Pancreas (tissue), 10 donors: ENCODE measurements at places on chromosomes 2 and 18.
A peak's percentile ranks its signal among the peaks of the same experiment; 100 is the strongest.

GRCh38 chr2:117055499-117056375 is 758.8 kb upstream of the DDX18 start:
- H3K36me3 ChIP-seq, result no peaks in the 10 kb centered on the region
- H3K4me3 ChIP-seq, result no peak overlapping the region
- no peak overlapping the region for H3K27ac ChIP-seq
- no peaks in the 10 kb centered on the region for H3K4me1 ChIP-seq
- no peaks in the 10 kb centered on the region for H3K27me3 ChIP-seq

- H3K27ac ChIP-seq, result no peak overlapping the region
- H3K36me3 ChIP-seq, result no peaks in the 10 kb centered on the region
- DNase-seq, result no peak
- H3K27me3 ChIP-seq, result no peaks in the 10 kb centered on the region
- H3K4me3 ChIP-seq, result no peak overlapping the region
- H3K4me1 ChIP-seq, result no peaks in the 10 kb centered on the region
Observed at GRCh38 chr2:236858661-236859060, 227.0 kb upstream of the COPS8 start.

DNA sequence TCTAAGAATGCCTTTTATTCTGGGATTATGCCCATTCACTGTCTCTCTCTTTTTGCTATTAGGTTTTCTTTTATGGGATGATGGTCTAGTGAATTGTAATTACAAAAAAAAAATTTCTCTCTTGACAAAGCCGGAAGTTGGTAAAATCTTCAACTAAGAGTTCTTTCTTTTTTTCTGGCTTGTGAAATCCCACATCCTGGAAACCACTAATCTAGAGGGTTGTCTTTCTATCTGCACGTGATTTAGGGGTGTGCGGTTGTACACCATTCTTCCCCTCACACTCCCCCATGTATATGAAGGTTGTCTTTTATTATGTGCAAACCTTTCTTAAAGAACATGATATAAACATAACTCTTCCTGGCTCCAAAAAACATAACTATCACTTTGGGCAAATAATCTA is 52.0 kb downstream of the GATA6 start:
- H3K4me3 ChIP-seq, result no peak overlapping the region
- H3K36me3 ChIP-seq, result no peaks in the 10 kb centered on the region
- H3K27me3 ChIP-seq, result no peaks in the 10 kb centered on the region
- no peak for DNase-seq
- H3K4me1 ChIP-seq, result no peaks in the 10 kb centered on the region

GRCh38 chr2:5385596-5385995 is 306.6 kb upstream of the SOX11 start:
- no peaks in the 10 kb centered on the region for H3K4me1 ChIP-seq
- DNase-seq, result no peak
- no peak overlapping the region for H3K27ac ChIP-seq

GRCh38 chr2:70144443-70145143 is 46.2 kb downstream of the C2orf42 start:
- H3K4me3 ChIP-seq, result no peak overlapping the region
- no peak overlapping the region for H3K27ac ChIP-seq
- H3K36me3 ChIP-seq, result no peaks in the 10 kb centered on the region
- DNase-seq, result no peak

- H3K36me3 ChIP-seq, result no peaks in the 10 kb centered on the region
- no peaks in the 10 kb centered on the region for H3K4me1 ChIP-seq
Observed at GRCh38 chr18:70181015-70181414, 24.5 kb downstream of the RTTN start.

DNA sequence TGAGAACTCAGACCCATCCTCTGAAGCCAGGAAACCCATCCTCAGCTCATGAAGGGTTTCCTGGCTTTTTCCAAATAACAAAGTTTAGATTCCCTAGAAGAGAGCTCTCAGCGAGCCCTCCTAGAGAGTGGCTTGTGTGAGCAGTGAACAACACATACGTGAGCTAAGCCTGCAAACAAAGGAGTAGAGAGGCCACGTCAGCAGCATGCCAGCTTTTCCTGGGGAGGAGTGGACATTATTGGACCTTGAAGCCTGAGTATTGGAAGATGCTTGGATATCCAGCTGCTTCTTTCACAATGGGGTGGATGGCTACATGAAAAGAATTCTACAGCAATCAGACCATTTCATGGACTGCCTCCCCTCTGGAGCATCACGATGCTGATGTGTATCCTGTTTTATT is 21.1 kb downstream of the KIF5C start:
- no peaks in the 10 kb centered on the region for H3K27me3 ChIP-seq
- no peak overlapping the region for H3K4me3 ChIP-seq
- DNase-seq, result no peak
- no peak overlapping the region for H3K27ac ChIP-seq

DNA sequence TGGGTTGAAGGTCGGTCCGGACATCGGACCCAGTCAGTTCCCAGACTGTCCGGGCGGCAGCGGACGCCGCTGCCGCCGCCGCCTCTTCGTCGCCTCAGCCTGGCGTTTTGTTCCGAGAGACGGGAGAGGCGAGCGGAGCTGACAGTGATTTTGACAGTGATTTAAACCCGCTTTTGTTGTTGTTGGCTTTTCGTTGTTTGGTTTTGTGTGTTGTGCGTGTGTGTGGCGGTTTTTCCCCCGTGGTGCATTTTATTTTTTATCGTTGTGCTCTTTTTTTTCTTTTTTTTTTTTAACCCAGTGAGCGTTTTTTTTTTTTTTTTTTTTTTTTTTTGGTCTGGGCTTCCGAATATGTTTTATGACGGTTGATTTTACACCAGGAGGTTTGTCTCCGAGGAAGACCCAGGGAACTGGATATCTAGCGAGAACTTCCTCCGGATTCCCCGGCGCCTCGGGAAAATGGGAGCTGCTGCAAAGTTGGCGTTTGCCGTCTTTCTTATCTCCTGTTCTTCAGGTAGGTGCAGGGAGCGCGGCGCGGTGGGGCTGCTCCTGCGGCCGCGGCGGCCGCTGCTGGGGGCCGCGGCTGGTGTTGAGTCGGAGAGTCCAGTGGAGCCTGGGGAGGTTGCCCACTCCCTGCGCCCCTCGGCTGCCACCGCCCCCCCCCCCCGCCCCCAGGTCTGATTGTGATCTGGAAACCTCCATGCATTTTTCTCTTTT is at the start of gene ACVR2A:
ACVR2A (plus strand) TSS at position 333 of the 714 bp plus-strand sequence; CDS start at position 457, 124 bp downstream.
- H3K27me3 ChIP-seq, result no peaks in the 10 kb centered on the region
- peak within 1 kb of the TSS; percentile 95 for H3K27ac ChIP-seq
- H3K4me3 ChIP-seq, result peak within 1 kb of the TSS; percentile 63
- H3K4me1 ChIP-seq, result peaks cover 20% of the 10 kb centered on the region
- H3K36me3 ChIP-seq, result no peaks in the 10 kb centered on the region

DNA sequence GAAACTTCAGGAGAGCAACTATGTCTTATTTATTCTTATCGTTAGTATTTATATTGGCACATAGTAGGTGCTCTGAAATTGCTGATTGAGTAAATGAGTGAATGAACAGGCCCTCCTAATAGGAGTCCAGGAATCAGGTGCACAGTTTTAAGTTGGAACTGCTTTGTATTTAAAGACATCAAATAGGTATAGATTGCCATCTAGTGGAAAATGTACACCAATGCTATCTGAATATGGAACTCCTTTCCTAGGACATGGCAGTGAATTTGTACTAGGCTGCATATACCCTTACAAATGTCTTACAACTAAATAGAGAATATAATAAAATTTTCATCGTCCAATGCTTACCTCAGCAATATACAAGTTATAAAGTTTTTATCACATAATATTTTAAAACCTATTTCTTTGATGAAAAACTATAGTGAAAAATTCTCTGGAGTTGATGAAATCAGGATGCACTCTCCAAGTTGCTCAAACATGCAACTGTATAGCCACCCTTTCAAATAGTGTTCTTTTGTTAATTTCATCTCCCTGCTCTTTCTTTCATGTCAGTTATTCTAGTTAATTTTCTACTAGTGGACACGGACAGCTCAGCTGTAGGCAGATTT is 318.9 kb upstream of the SYT4 start:
- no peaks in the 10 kb centered on the region for H3K4me1 ChIP-seq
- no peaks in the 10 kb centered on the region for H3K27me3 ChIP-seq
- H3K4me3 ChIP-seq, result no peak overlapping the region
- no peak overlapping the region for H3K27ac ChIP-seq

- H3K36me3 ChIP-seq, result no peaks in the 10 kb centered on the region
- H3K4me3 ChIP-seq, result no peak overlapping the region
- DNase-seq, result no peak
- H3K27ac ChIP-seq, result no peak overlapping the region
- H3K27me3 ChIP-seq, result no peaks in the 10 kb centered on the region
- H3K4me1 ChIP-seq, result no peaks in the 10 kb centered on the region
Observed at GRCh38 chr2:36775806-36776205, 79.3 kb downstream of the VIT start.

DNA sequence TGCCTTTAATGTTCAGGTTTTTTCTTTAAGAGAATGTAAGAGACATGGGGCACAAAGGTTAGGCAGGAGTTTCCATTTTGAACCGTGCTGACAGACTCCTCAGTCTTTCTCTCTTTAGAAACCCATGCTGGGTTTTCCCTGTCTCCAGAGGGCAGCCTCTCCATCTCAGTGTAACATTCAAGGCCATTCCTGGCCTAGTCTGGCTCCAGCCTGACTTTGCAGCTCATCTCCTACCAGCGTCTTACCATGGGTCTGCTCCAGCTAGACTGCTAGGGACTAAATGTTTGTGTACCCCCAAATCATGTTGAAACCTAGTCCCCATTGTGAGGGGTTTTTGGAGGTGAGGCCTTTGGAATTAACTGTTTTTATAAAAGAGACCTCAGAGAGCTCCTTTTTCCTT is 9.8 kb upstream of the CLIP4 start:
- no peak overlapping the region for H3K27ac ChIP-seq
- no peaks in the 10 kb centered on the region for H3K4me1 ChIP-seq
- no peaks in the 10 kb centered on the region for H3K27me3 ChIP-seq
- no peaks in the 10 kb centered on the region for H3K36me3 ChIP-seq
- no peak overlapping the region for H3K4me3 ChIP-seq

DNA sequence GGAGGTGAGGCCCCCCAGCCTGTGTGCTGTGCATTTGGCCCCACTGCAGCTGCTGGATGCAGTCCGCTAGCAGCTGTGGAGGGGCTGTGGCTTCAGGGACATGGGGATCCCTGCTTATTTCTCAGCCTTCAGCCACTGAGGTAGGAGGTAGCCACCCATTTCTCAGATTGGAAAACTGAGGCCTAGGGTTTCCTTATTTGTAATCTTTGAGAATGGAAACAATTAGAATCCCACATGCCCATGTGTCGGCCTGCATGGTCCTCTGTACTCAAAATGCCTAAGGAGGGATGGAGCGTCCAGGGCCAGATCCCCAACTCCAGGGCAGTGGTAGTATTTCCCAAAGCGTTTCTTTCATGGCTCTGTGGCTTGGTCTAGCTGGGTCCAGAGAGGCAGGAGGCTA is 42.1 kb downstream of the TOGARAM2 start:
- H3K27ac ChIP-seq, result no peak overlapping the region
- no peak for DNase-seq
- no peaks in the 10 kb centered on the region for H3K36me3 ChIP-seq
- no peak overlapping the region for H3K4me3 ChIP-seq
- H3K27me3 ChIP-seq, result no peaks in the 10 kb centered on the region
- no peaks in the 10 kb centered on the region for H3K4me1 ChIP-seq

- H3K4me1 ChIP-seq, result no peaks in the 10 kb centered on the region
- DNase-seq, result peak; percentile 66
- no peak overlapping the region for H3K27ac ChIP-seq
- no peak overlapping the region for H3K4me3 ChIP-seq
- H3K36me3 ChIP-seq, result no peaks in the 10 kb centered on the region
Observed at GRCh38 chr2:11582862-11583752, 49.3 kb downstream of the GREB1 start.
